ENCODE measurements at places on chromosomes 6 and 20. TPM values are rescaled to one million over a fixed set of nuclear protein-coding genes. Genes with fewer than 3 reads are reported as not detected.

Gene SIRPD
- total RNA-seq = 0.79 TPM

Gene EPPIN
- not detected for total RNA-seq

Gene APOM
- total RNA-seq = 1.0 TPM

- no peak overlapping the region for H3K4me3 ChIP-seq
- H3K27me3 ChIP-seq = no peaks in the 10 kb centered on the region
- no peaks in the 10 kb centered on the region for H3K36me3 ChIP-seq
- DNase-seq = no peak
- H3K4me1 ChIP-seq = peaks cover 9% of the 10 kb centered on the region
- H3K27ac ChIP-seq = no peak overlapping the region
Measured at GRCh38 chr20:10042086-10042485, 7.3 kb downstream of the ANKEF1 start.

- H3K36me3 ChIP-seq = no peaks in the 10 kb centered on the region
- no peak for DNase-seq
- H3K4me1 ChIP-seq = no peaks in the 10 kb centered on the region
- H3K27me3 ChIP-seq = no peaks in the 10 kb centered on the region
- H3K4me3 ChIP-seq = no peak overlapping the region
Measured at GRCh38 chr20:22464312-22465003, 119.9 kb downstream of the FOXA2 start.

DNA sequence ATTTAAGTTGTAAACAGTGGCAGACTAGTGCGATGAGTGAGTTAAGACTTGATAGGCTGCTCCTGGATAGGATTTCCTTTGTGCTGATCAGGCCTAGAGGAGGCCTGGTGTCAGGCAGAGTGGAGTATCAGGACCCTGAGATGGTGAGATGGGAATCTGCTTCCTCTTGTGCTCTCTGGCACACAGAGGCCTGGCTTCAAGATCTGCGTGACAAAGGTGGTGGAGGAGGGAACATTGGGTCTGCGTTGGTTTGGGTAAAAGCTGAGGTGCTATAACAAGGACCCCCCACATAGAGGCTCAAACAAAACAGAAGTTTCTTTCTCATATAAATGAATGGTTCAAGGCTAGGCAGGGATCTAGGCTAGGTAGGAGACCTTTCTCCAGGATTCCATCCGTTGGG is 20.3 kb downstream of the SCAND1 start:
- no peaks in the 10 kb centered on the region for H3K4me1 ChIP-seq
- H3K27me3 ChIP-seq = no peaks in the 10 kb centered on the region
- no peak for DNase-seq
- H3K36me3 ChIP-seq = peaks cover 81% of the 10 kb centered on the region

GRCh38 chr6:6804843-6805615 is 216.5 kb downstream of the LY86 start:
- H3K27ac ChIP-seq = no peak overlapping the region
- no peaks in the 10 kb centered on the region for H3K36me3 ChIP-seq
- no peak overlapping the region for H3K4me3 ChIP-seq
- H3K4me1 ChIP-seq = no peaks in the 10 kb centered on the region
- no peak for DNase-seq

- DNase-seq = no peak
- no peaks in the 10 kb centered on the region for H3K36me3 ChIP-seq
- H3K27ac ChIP-seq = no peak overlapping the region
- no peaks in the 10 kb centered on the region for H3K4me1 ChIP-seq
Measured at GRCh38 chr6:66096679-66097078, 389.7 kb upstream of the EYS start.

GRCh38 chr6:43627008-43627825 is 1.8 kb downstream of the GTPBP2 start:
- H3K27ac ChIP-seq = peak overlapping the region; percentile 81
- peak; percentile 87 for DNase-seq
- H3K4me1 ChIP-seq = peaks cover 40% of the 10 kb centered on the region
- no peaks in the 10 kb centered on the region for H3K27me3 ChIP-seq
- peaks cover 40% of the 10 kb centered on the region for H3K36me3 ChIP-seq
- H3K4me3 ChIP-seq = no peak overlapping the region

GRCh38 chr20:3900187-3900604 is 11.0 kb downstream of the PANK2 start:
- H3K4me1 ChIP-seq = peaks cover 95% of the 10 kb centered on the region
- no peak overlapping the region for H3K4me3 ChIP-seq
- no peaks in the 10 kb centered on the region for H3K27me3 ChIP-seq
- no peak overlapping the region for H3K27ac ChIP-seq
- no peak for DNase-seq
- H3K36me3 ChIP-seq = peaks cover 7% of the 10 kb centered on the region

GRCh38 chr6:157638779-157639178 is 184.3 kb upstream of the SNX9 start:
- H3K27me3 ChIP-seq = no peaks in the 10 kb centered on the region
- no peak overlapping the region for H3K27ac ChIP-seq
- no peaks in the 10 kb centered on the region for H3K4me1 ChIP-seq
- H3K36me3 ChIP-seq = no peaks in the 10 kb centered on the region
- no peak overlapping the region for H3K4me3 ChIP-seq

GRCh38 chr6:30767158-30767943 is 23.0 kb upstream of the IER3 start:
- H3K27me3 ChIP-seq = no peaks in the 10 kb centered on the region
- no peak overlapping the region for H3K27ac ChIP-seq
- H3K36me3 ChIP-seq = no peaks in the 10 kb centered on the region
- DNase-seq = no peak

DNA sequence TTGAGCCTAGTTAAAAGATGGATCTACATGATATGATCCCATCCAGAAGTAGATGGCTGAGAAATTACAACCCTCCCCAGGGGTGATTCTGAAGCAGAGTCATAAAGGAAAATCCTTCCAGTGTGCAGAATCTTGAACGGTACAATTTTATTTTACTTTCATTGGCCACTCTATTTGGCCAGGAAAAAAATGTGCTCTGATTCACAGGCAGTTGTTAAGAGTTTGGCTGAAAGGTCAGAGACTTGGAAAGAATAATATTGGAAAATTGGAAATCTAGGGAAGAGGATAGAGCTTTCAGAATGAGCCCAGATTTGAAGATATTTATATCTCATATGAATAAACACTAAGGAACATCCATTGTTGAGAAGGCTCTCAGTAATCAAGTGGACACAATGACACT is 1299.3 kb upstream of the GJE1 start:
- no peaks in the 10 kb centered on the region for H3K4me1 ChIP-seq
- DNase-seq = no peak
- no peak overlapping the region for H3K4me3 ChIP-seq
- no peaks in the 10 kb centered on the region for H3K27me3 ChIP-seq
- no peaks in the 10 kb centered on the region for H3K36me3 ChIP-seq

Measured in left lung (tissue), 14 donors.